Stimulated activated naive CD4-positive, alpha-beta T cell treated with Interleukin-2 at 50 U/mL for 16 hours (primary cell): ENCODE measurements at places on chromosomes 7 and 10.

GRCh38 chr10:102287538-102287937 lies 42.2 kb downstream of the GBF1 start:
- no peak for DNase-seq

- no peak for DNase-seq
Measured at GRCh38 chr7:11343818-11344413, 370.2 kb downstream of the PHF14 start.

DNA sequence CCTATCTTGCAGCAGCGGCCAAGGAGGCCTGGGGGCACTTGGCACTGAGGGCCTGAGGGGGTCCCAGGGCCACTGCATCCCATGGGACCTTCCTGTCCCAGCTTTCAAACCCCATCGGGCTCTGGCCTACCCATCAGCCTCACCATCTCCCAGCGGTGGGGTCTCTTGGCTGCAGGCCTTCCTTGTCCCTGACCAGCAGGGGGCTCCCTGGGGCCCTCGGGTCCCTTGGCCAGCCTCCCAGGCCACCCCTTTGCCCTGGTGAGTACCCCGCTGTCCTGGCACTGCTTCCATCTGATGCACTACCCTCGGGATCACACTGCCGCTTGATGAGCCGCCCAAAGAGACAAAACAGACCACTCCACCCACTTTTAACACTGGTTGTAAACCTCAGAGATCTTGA lies 43.5 kb downstream of the YKT6 start:
- DNase-seq, result no peak

DNA sequence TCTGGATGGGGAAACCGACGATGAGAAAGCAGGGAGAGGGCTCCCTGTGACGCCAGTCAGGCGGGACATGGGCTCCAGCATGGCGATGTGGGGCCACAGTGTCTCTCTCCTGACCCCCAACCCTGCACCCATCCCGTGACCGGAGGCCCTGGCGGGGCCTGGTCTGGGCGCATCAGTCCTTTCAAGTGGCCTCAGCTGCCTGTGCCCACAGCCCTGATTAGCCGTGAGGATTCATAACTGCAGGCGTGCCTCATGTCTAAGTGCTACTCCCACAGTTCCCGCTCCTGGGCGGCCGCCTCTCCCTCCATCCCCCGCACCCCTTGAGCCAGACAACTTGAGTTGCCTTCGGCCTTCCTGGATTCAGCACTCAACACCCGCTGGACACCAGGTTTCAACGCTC lies 240.8 kb downstream of the ELFN1 start:
- no peak for DNase-seq

DNA sequence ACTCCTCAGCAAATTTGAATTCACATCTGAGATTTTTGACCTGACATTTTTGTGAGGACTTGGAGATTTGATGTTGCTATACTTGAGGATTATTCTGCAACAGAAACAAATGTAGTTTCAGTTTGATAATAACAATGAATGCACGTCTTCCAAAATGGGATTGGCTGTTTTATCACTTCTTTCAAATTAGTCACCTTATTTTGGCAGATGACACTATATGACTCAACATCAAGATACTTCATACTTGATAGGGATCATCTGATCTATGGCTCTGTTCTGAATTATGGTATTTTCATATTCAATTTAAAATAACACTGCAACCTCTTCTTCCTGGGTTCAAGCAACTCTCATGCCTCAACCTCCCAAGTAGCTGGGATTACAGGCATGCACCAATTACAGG lies 24.2 kb downstream of the ARL5B start:
- no peak for DNase-seq

DNA sequence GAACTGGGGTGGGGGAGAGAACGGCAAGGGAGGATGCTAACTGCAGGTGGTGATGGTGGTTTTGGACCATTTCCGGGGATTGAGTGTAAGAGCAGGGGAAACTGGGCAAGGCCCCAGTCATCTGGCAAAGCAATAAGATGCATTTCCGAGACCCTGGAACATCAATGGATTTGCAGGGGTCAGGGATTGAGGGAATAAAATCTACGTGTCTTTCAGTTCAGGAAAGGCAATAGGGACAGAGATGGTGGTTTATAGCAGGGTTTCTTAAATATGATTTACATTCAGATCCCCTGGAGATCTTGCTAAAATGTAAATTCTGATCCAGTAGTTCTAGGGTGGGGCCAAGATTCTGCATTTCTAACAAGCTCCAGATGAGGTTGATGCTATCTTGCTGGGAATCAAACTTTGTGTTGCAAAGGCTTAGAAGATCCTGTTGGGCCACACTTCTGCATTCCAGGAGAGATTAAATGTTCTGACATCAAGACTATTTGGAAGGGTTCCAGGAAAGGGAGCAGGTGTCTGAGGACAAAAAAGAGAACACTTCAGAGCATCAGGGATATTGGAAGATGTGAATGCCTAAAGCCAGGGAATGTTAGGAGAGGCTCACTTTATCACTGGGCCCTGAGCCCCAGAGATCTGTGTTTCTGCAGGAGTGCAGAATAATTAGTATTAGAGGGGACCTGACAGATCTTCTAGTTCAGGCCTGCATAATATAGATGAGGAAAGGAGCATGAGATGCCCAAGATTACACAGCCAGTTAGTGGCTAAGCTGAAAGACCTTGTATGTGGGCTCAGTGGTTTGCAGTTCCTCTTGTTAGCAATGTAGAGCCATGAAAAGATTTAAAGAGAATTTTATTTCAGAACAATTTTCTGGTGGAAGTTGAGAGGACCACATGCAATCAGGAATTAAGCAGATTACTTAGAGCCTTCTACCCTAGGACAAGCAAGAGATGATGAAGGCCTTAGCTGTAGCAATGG lies 32.4 kb downstream of the BLNK start:
- DNase-seq, result no peak

DNA sequence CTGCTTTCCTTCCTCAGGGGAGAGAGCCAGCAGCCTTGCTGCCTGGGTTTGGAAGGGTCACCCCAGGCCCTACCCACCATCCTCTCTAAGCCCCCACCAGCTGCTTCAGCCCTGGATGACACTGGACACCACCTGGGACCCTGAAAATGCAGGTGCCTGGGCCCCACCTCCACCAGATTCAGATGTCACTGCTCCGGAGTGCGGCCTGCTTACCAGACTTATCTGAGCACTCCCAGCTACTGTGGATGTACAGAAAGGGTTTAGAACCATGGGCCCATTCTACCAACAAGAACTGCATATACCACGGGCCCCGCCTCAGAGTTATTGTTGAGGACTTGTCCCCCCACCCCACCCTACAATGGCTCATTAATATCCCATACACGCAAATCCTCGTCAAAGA lies 172.3 kb downstream of the PTPRN2 start:
- no peak for DNase-seq

DNA sequence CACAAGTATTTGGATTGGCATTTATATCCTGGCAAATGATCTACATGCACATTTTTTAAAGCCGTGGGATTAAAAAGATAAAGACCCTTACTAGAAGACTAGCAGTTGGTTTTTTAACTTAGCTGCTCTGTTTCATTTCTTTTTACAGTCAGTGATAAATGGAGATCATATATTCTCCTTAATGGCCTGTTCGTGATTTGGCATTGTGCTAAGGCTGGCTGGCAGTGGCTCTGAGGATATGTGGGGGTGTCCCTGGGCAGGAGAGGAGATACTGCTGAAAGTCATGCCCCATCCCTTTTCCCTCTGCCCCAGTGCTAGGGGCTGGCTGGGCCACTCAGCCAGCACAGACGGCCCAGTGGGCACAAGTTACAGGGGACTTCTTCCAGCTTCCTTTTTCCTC lies 341.7 kb downstream of the PRPF18 start:
- no peak for DNase-seq

DNA sequence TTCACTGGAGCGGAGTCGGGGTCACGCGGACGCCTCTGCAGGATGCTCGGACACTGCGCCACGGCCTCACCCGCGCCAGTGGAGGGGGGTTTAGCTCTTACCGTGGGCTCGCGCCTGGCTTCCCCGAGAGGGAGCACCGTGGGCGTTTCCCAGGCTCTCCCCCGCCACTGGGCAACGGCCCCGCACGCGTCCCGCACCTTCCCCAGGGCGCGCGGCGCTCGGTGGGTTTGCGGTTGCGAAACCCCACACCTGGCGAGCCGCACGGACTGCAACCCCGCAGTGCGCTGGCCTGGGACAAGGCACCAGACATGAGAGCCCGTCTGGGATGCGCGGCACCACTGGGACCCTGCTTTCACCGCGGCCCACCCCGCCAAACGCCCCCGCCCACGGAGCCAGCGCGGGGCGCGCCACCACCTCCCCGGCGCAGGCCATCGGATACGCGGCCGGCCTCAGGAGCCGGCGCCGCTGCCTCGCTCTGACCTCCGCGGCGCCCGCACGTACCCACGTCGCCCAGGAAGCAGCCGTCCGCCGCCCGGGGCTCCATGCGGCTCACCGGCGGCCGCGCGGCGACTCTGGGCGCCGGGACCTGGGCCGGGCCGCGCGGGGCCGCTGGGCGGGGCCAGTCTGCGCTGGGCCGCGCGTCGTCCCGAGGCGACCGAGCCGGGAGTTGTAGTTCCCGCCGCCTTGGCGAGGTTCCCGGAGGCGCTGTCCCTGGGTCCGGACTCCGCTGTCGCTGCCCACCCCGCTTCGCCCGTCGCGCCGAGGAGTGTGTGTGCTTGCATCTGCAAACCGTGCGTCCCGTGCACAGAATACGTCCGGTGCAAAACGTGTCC lies at the start of gene ASB13:
Gene ASB13, minus strand, starts transcription at position 588 of the 833 bp plus-strand sequence. Its CDS starts 44 bp downstream, at position 544.
- DNase-seq, result peak; percentile 26

GRCh38 chr7:28270536-28270935 lies 89.9 kb upstream of the JAZF1 start:
- DNase-seq, result no peak

DNA sequence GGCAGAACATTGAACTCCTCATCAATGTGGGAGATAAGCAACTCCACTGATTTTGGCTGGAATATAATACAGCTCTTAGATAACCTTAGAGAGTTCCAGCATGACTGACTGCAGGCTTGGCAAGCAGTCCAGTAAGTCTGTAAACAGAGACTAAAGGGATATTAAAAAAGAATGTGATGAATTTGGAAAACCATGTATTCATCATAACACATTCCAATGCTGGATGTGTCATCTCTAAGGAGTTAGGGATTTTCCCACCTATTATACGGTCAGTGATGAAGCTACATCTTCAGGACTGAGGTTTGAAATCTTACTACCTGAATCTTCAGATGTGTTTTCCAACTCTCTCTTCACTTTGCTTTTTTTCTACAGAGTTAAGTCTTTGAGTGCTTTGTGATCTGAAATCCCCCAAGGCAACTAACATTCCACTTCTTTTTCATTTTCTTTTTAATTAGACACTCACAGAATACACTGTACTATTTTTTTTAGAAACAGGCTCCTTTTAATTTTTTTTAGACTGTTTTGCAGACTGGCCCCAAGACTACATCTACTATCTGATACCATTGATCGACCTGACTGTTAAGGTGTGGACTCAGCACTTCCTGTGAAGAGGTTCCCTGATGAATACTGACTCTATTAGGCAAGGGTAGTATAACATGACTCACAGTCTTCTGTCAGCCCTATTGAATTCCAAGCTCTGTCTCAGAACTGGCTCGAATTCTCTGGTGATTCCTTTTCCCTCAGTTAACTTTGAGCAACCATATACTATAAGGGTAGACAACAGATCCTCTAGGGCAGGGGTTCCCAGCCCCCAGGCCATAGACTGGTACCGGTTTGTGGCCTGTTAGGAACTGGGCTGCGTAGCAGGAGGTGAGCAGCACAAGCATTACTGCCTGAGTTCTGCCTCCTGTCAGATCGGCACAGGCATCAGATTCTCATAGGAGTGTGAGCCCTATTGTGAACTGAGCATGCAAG lies 678.2 kb downstream of the GRM8 start:
- DNase-seq, result no peak

DNA sequence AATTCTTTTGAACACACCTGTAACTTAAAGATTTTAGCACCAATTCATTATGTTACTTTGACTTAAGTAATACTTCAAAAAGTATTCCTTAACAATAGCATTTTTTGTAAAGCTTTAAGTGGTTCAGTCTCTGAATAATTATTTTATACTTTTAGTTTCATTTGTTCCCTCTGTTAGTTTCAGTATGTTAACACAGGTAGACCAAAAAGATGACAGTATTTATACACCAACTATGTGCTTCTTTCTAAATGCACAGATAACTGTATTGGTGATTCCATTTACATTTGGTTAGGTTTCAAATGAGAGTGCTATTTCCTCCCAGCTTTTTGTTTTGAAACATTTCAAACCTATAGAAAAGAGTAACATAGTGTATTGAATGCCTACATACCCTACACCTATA lies 14.0 kb downstream of the RALA start:
- DNase-seq, result no peak

DNA sequence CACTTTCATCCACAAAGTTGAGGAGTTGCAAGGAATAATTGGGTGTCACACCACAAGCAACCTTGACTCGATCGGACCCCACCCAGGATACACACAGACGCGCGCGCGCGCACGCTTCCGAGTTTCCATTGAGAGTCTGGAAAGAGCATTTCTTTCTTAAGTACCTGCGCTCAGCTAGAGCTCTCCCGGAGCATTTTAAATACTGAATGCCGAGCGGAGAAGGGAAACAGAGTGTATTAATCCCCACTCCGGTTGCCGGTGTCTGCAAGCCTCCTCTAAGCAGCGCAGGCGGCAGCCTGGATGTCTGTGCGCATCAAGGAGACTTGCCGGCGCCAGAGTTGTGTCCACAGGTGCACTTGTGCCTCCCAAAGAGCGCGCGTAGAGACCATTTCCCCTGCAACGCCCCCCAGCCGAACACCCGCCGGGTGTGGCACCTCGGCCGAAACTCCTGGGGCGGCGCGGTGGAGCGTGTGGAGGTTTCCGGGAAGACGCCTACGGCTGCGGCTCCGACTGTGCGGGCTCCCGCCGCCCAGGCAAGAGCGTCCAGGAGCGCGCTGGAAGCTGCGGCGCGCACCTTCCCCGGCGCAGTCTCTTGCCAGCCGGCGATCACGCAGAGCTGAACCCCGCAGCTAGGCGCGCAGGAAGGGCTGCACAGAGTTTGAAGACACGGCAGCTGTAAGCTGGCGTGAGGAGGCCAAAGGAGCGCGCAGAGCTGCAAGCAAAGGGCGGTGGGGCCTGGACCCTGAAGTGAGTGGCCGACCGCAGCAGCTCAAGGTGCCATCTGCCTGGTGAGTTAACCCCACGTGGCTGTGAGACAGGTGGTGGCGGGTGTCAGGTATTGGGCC lies 1.1 kb upstream of the FEZF1 start:
- DNase-seq, result no peak

- no peak for DNase-seq
Measured at GRCh38 chr10:52785418-52785817, 12.8 kb upstream of the MBL2 start.

GRCh38 chr7:67857698-67858097 lies 861.1 kb downstream of the TYW1 start:
- no peak for DNase-seq

GRCh38 chr7:32062150-32062549 lies 8.1 kb downstream of the PDE1C start:
- DNase-seq, result no peak

GRCh38 chr7:29412912-29413311 lies 150.7 kb upstream of the PRR15 start:
- DNase-seq, result no peak
